ENCODE measurements at places on chromosomes 16 and 17.

DNA sequence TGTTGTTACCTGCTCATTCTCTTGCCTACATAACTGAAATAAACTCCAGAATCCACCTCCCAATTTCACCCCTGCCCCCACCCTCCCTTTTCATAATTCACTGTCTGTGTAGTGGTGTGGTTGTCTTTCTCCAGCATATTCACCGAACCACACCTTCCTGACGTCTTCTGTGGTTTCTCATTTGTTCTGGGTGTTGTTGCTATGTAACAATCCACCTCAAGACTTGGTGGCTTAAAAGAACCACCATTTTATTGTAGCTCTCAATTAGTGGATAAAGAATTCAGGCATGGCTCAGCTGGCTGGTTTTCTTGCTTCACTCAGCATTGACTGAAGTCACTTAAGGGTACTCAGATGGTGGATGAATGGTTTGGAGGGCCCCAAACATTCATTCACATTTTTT is 229.8 kb downstream of the MAF start:
- DNase-seq, result no peak

GRCh38 chr16:24471561-24472350 is 67.6 kb upstream of the RBBP6 start:
- DNase-seq, result no peak

DNA sequence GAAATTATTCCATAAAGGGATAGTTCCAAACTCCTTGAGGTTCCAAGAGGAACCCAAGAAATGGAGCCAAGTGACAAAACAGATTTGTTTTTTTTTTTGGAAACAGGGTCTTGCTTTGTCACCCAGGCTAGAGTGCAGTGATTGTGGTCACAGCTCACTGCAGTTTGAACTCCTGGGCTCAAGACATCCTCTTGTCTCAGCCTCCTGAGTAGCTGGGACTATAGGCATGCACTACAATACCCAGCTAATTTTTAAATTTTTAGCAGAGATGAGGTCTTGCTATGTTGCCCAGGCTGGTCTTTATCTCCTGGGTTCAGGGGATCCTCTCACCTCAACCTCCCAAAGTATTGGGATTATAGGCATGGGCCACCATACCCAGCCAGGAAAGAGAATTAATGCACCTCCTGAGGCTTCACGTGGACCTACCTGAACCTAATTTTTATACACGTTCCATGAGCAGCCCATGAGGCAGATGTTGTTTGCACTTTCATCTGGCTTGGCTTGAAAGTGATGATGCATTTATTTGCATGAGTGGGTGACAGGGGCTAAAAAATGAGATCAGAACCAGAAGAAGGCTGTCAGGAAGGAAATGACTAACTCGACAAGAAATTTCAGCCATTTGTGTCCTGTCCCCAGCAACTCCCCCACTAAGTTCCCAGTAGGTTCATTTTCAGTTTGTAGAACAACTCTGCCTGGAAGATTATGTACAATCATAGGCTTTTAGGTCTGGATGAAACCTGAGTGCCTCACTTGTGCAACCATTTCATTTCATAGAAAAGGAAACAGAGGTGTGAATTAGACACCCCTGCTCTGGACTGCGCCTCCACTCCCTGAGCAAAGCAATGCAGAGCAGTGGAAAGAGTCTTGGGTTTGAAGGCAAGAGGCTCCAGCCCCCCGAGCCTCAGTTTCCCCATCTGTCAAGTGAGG is 10.3 kb upstream of the IRF8 start:
- no peak for DNase-seq

- DNase-seq, result no peak
These were observed 2.4 kb downstream of the MAPK7 start for GRCh38 chr17:19380481-19381301.

DNA sequence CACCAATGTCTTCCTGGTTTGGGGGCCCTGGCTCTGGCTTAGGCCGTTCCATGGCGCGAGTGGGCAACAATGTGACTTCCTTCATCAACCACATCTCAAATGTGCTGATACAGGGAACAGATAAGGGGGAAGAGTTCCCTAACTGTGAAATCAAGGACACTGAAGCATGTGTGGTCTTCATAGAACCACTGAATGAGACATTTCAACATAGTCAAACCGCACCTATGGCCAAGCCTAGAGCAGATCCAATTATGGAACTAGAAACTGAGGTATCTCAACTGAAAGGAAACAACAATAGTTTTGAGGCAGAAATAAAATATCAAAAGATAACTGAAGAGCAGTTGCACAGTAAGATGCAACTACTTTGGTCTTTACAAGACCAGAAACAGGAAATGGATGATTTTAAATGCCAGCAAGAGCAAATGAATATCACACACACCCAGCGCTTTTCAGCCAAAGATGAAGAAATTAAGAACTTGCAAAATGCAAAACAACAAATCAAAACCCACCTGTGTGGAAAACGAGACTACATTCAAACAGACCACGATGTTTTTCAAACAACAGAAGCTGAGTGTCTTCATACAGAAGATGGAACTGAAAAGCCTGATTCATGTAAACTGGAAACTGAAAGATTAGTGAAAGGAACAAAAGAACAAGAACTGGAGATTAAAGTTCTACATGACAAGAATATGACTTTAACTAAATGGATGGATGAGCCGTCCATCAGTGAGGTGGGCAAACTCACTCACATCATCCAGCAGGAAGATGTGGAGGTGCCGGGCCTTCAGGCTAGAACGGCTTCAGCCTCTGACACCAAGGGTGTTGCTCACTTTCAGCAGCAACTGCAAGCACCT is 18.1 kb upstream of the LCMT1 start:
- no peak for DNase-seq

- no peak for DNase-seq
These were observed 38.4 kb downstream of the TNFRSF13B start for GRCh38 chr17:16933317-16934132.

DNA sequence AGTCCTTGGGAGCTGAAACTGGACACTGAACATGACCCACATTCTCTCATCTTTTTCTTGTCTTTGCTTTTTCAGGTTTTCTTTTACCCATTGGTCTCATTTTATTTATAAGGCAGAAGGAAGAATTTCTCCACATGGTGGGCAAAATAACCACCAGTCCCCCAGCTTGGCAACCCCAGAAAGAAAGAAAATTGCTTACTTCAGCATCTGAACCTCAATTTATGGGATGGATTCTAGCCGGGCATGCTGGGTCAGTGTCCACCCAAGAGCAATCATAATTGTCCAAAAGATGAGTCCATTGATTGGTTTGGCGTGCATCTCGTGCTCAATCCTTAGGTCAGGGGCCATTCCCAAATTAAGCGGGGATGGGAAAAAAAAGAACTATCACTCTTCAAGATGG is 163.7 kb downstream of the TMEM114 start:
- DNase-seq, result no peak

DNA sequence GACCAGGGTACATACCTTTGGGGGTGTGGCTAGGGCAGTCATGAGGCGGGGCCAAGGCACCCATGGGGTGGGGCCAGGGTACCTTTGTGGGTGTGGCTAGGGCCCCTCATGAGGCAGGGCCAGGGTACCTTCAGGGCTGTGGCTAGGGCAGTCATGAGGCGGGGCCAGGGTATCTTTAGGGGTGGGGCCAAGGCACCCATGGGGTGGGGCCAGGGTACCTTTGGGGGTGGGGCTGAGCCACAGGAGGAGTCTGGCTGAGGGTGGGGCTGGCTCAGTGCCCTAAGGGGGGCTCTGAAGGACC is 3.5 kb downstream of the GNG13 start:
- no peak for DNase-seq

- DNase-seq, result no peak
These were observed 9.9 kb downstream of the XYLT2 start for GRCh38 chr17:50355701-50356341.

DNA sequence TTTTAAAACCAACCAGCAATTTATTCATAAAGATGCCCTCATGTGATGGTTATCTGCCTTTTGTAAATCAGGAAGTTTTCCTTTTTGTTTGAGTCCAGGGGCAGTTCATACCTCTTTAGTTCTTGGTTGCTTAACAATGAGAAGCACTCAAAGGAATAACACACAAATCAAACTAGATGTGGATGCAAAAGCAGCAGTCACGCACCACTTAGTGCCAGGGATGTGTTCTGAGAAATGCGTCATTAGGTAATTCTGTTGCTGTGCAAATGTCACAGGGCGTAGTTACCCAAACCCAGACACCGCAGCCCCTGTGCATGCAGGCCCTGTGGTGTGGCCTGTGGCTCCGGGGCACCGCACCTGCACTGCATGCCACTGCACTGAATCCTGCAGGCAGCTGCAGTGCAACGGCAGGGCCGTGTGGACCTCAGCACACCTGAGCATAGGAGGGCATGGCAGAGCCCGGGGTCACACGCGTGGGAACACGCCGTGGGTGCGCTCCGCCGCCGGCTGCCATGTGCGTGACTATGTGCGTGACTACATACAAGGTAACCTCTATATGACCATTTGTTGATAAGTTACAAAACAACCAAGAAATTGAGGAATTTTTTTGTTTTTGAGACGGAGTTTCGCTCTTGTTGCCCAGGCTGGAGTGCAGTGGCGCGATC is 39.6 kb downstream of the PKD1 start:
- no peak for DNase-seq

DNA sequence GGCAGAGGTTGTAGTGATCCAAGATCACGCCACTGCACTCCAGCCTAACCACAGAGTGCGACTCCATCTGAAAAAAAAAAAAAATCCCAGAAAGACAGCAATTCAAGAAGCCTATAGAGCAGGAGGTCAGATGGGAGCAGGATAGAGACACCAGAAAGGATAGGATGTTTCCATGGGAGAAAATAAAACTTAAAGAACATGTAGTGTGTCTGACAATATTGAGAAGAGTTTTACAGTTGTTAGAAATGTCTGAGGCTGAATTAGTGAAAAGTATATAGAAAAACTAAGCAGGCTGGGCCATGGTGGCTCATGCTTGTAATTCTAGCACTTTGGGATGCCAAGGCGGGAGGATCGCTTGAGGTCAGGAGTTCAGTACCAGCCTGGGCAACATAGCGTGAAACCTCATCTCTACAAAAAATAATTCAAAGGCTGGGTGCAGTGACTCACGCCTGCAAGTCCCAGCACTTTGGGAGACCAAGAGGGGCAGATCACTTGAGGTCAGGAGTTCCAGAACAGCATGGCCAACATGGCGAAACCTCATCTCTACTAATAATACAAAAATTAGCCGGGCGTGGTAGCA is 15.3 kb upstream of the TRIM37 start:
- DNase-seq, result no peak

DNA sequence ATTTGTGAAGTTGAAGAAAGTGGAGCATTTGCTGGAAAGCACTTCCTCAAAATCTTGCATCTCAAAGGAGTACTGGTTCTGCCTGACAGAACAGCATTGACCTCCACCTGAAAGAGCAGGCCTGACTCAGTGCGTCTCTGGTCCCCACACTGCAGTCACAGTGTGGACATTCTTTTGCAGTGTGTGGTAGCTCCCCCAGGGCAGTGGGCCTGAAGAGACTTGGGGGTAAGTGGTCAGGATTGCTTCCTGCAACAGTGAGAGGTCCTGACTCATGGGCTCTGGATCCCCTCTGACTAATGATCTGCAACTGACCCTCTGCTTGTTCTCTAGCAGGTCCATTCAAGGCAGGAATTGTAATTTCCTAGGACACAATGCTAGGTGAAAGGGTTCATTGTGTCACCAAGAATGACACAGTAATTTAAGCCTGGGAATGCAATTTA is 204.9 kb upstream of the KCNJ16 start:
- no peak for DNase-seq

- DNase-seq, result no peak
These were observed 53.0 kb upstream of the RPL38 start for GRCh38 chr17:74150428-74151025.

GRCh38 chr16:76535-77272 is 1.3 kb upstream of the MPG start:
- DNase-seq, result no peak

GRCh38 chr17:17484451-17484899 is 7.7 kb downstream of the MED9 start:
- no peak for DNase-seq
